ENCODE measurements at places on chromosomes 12 and 14.

GRCh38 chr14:72480464-72481243, 413.2 kb downstream of the DPF3 start:
- DNase-seq, result no peak

DNA sequence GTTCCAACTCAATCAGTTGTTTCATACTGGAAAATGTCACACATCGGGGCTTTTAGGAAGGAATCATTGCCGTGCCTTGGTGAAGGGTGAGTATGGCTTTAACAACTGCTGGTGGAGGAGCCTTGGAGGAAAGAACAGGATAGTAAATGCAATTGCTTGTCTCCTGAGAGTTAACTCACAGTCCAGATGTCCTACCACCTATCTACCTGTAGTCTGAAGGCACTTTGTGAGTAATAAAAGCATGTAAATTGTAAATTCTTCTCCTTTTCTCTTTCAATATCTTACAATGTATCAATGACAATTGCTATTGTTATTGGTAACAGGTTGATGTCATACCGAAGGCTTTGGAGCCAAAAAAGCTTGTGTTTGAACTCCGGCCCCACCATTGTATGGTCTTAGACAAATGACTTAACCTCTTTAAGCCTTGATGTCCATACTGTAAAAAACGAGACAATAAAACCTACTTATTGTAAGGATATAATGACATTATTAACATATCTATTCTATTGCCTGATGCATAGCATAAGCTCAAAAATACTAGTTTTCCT, 397.4 kb downstream of the ADAMTS20 start:
- DNase-seq, result no peak

DNA sequence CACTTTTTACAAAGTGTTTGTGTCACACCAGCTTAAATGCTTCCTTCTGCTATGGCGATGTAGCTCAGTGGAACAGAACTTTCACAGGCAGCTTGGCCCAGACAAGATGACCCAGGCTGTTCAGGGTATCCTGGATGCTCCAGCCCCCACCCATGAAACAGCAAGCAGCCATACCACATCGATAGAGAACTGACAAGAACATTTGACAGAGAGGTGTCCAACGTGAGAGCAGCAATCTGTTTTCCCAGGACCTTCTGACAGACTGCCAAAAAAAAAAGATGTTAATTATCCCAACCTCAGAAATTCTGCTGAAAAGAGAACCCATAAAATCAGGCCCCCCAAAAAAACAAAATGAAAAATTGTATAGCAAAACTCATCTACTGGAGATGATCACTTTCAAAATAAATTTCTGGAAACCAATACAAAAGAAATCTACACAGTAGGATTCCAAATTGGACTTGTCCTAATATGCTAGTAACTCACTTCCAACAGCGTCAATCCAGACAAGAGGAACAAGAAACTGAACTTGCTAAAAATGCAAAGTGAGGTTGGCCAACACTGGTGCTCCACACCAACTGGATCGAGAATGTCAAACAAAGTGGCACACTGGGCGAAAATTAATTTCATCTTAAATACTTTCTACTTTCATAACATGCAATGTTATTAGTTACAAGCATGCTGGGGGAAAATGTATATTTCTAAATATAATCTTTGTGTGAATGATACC, 118.8 kb downstream of the DPF3 start:
- no peak for DNase-seq

DNA sequence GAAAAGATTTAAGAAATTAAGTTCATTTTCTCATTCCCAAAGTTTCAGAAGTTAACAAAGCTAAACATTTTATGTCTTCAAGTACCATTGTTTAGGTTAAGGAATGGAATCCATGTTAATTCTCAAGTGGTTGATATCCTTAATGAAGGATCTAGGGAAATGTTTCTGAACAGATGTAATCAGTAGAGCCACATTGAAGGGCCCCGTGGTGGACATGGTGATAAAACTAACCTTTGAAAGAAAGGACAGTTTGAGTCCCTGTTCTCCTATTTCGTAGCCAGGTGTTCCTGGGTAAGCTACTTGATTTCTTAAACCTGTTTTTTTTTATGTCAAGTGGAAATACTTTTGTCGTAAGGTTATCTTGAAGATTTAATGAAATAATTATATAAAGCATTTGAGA, 4.6 kb downstream of the PPM1A start:
- DNase-seq, result no peak
